ENCODE measurements at places on chromosomes 3 and 15. TPM values are rescaled to one million over a fixed set of nuclear protein-coding genes. Genes with fewer than 3 reads are reported as not detected.
A peak's percentile ranks its signal among the peaks of the same experiment; 100 is the strongest.

GRCh38 chr15:69595009-69595791 lies 142.6 kb downstream of the RPLP1 start:
- peaks cover 21% of the 10 kb centered on the region for H3K4me1 ChIP-seq
- no peak overlapping the region for H3K27ac ChIP-seq
- no peak for DNase-seq
- H3K4me3 ChIP-seq = no peak overlapping the region

The TMEM158 gene
- total RNA-seq = 2.3 TPM

DNA sequence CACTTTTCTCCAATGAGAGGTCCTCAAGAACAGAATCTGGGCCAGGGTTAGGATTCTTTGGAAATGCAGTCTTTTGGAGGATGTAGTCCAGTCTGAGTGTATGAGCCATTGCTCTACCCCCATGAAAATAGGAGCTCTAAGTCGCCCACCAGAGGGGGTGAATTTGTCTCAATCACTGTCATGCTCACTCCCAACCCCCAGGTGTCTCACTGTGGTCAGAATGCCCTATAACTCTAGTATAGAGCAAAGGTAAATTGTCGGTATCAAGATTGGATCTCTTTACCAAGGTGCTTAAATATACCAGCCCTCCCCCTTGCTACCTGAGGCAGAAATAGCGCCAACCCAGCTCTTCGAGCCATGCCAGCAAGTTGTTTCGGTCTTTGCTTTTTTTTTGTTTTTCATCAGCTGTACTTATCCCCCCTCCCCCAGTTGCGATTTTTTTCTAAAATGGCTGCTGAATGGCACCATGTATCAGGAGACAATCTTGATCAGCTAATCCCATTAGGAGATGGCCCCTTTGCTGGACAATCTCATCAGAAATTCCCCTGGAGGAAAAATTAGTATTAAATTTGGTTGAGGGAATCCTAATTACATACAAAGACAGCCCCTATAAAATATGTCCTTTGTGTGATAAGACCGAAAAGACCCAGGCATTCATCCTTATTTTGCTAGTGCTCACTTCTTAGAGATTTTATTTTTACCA lies 130.7 kb downstream of the EBLN2 start:
- no peaks in the 10 kb centered on the region for H3K36me3 ChIP-seq
- H3K27me3 ChIP-seq = no peaks in the 10 kb centered on the region
- H3K4me3 ChIP-seq = no peak overlapping the region
- H3K27ac ChIP-seq = no peak overlapping the region
- no peaks in the 10 kb centered on the region for H3K4me1 ChIP-seq

GRCh38 chr15:71592203-71592602 lies 218.2 kb upstream of the NR2E3 start:
- no peak overlapping the region for H3K4me3 ChIP-seq
- no peaks in the 10 kb centered on the region for H3K36me3 ChIP-seq
- no peak overlapping the region for H3K27ac ChIP-seq
- no peak for DNase-seq

- no peaks in the 10 kb centered on the region for H3K27me3 ChIP-seq
- DNase-seq = no peak
- peaks cover 3% of the 10 kb centered on the region for H3K36me3 ChIP-seq
- H3K27ac ChIP-seq = no peak overlapping the region
- H3K4me1 ChIP-seq = no peaks in the 10 kb centered on the region
- no peak overlapping the region for H3K4me3 ChIP-seq
These were observed 62.9 kb downstream of the HMG20A start for GRCh38 chr15:77483425-77484140.

The AVEN gene
- total RNA-seq = 13.9 TPM

DNA sequence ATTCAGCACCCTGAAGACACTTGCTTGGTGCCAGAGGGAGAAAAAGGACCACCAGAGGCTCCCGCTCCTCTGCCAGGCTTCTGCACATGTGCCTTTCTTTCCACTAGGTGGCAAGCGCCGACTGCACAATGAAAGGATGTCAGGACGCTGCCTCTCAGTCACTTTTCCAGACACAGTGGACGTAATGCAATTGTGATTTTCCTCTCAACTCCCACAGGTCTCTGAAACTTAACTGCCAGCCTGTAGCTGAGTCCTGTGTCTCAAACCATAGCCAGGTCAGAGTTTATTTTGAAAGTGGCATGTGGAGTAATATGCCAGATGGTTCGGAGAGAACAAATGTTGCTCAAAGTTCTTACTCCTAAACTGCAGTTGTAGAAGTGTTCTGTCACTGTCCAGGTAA lies 162.9 kb downstream of the ITPR1 start:
- no peaks in the 10 kb centered on the region for H3K27me3 ChIP-seq
- H3K36me3 ChIP-seq = no peaks in the 10 kb centered on the region
- peak; percentile 43 for DNase-seq

The SOX2 gene
- total RNA-seq = 0.25 TPM

The KLF15 gene
- total RNA-seq = 1.9 TPM

DNA sequence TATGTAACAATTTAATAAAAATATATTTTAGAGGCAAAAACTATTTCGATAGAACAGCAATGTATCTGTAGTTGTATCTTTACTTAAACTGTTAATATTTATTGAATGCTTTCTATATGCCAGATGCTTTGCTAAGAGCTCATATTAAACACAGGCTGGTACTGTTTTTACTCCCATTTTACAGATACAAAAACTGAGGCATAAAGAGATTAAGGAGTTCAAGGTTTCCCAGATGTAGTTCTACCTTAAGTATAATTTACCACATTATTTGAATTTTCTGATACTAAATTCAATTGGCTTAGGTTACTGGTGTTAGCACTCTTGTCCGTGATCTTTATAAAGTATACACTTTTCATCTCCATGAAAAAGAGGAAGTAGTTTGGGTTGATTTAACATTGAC lies 149.8 kb downstream of the ROBO2 start:
- no peaks in the 10 kb centered on the region for H3K27me3 ChIP-seq
- H3K4me3 ChIP-seq = no peak overlapping the region
- H3K27ac ChIP-seq = no peak overlapping the region
- no peaks in the 10 kb centered on the region for H3K36me3 ChIP-seq
- H3K4me1 ChIP-seq = no peaks in the 10 kb centered on the region
- no peak for DNase-seq

DNA sequence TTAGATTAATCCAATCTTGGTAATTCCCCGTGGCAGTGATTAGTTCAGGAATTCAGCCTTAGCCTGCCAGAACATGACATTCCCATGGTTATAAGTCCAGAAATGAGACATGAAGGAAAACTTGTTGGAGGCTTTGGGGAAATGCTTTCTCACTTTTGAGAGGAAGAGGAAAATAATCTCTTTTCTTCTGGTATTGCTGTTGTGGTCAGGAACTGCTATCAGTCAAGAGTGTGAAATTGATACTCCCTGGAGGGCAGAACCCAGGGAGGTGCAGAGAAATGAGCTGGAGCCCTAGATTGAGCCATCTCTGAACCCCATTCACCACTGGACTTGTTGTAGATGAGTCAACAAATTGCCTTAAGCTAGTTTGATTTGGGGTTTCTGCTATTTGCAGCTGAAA lies 38.6 kb upstream of the APH1B start:
- H3K36me3 ChIP-seq = no peaks in the 10 kb centered on the region
- no peak overlapping the region for H3K27ac ChIP-seq
- no peak overlapping the region for H3K4me3 ChIP-seq
- H3K4me1 ChIP-seq = peaks cover 4% of the 10 kb centered on the region

The WWTR1 gene
- 35.8 TPM for total RNA-seq

GRCh38 chr15:62046078-62046743 lies 14.0 kb downstream of the VPS13C start:
- no peak overlapping the region for H3K4me3 ChIP-seq
- no peak overlapping the region for H3K27ac ChIP-seq

GRCh38 chr3:161336661-161337060 lies 34.7 kb downstream of the SPTSSB start:
- H3K27me3 ChIP-seq = no peaks in the 10 kb centered on the region
- no peak for DNase-seq
- H3K27ac ChIP-seq = no peak overlapping the region
- H3K36me3 ChIP-seq = no peaks in the 10 kb centered on the region

DNA sequence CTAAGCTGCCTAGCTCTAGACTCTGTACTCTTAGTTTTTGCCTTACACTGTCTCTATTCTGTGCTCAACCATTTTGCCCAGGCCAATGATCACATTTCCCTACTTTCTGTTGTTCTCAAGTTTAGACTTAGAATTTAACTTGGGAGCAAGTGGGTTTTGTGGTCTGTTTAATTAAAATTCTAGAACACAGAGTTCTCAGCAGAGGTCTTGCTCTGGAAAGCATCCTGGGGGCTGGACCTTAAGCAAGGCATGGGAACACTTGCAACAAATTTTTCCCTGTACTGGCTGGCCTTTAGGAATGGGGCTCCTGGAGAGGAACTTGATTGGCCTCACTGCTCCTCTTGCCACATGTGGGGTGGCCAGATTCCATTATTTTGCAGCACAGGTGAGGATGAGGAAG lies 236.3 kb upstream of the LRTM1 start:
- no peak for DNase-seq
- no peaks in the 10 kb centered on the region for H3K36me3 ChIP-seq
- no peak overlapping the region for H3K27ac ChIP-seq
- H3K4me3 ChIP-seq = no peak overlapping the region
- no peaks in the 10 kb centered on the region for H3K27me3 ChIP-seq

DNA sequence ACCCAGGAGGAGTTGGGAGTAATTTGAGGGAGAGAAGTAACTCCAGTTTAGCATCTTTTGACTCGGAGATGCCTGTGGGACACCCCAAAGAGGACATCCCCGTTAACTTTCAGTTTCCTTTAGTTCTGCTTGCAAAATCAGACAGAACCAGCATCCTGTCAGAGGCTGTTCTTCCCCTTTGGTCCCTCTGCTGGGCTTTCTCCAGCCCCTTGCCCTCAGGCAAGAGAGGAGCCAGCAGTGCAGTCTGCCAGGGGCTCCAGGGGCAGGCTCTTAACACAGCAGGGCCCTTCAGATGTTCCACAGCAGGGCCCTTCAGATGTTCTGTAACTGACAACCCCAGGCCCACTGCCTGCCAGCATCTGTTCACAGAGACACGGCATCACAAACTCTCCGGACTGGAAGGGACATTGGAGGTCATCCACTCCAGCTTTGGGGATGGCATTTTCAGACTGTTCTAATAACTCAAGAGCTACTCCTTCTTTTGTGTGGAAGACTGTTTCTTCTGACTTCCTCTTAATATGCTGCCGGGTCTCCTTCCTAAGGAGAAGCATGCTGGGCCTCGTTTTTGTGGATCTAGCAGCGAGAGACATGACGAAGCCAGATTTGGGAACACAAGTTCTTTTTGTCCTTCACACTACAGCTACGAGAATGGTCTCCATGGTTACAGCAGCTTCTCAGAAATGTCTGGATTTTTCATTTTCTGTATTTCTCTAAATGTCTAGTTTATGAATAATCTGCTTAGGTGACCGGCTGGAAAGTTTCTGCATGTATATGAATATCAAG lies 51.9 kb downstream of the KY start:
- no peaks in the 10 kb centered on the region for H3K4me1 ChIP-seq
- no peak for DNase-seq
- H3K27me3 ChIP-seq = no peaks in the 10 kb centered on the region
- no peak overlapping the region for H3K4me3 ChIP-seq
- no peak overlapping the region for H3K27ac ChIP-seq
- H3K36me3 ChIP-seq = no peaks in the 10 kb centered on the region

GRCh38 chr15:85394554-85395333 lies 14.3 kb downstream of the AKAP13 start:
- no peaks in the 10 kb centered on the region for H3K27me3 ChIP-seq
- no peaks in the 10 kb centered on the region for H3K36me3 ChIP-seq
- H3K4me1 ChIP-seq = no peaks in the 10 kb centered on the region
- no peak overlapping the region for H3K27ac ChIP-seq

DNA sequence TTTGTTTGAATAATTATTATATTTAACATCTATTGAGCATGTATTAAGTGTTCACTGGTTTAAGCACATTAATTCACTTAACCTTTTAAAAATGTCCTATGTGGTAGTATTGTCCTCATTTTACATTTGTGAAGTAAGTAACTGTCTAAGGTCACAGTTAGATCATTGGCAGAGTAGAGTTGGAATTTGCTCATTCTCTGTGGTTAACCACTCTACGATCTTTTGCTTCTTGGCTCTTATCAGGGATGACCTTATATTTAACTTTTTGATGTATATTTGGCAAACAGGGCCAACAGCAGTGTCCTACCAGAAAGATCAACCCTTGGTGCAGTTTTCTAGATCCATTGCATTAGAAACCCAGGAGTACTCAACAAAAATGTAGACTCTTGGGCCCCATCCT lies 34.0 kb downstream of the PXK start:
- no peak for DNase-seq
- no peak overlapping the region for H3K4me3 ChIP-seq
- H3K27ac ChIP-seq = no peak overlapping the region

GRCh38 chr15:56869573-56869972 lies 48.9 kb upstream of the TCF12 start:
- peak; percentile 70 for DNase-seq
- H3K36me3 ChIP-seq = no peaks in the 10 kb centered on the region
- H3K4me3 ChIP-seq = no peak overlapping the region
- H3K4me1 ChIP-seq = no peaks in the 10 kb centered on the region

Measured in colonic mucosa (tissue), 4 donors.